ENCODE measurements at places on chromosomes 7 and 10.
A peak's percentile ranks its signal among the peaks of the same experiment; 100 is the strongest.

GRCh38 chr7:4700577-4701235 lies 18.6 kb downstream of the FOXK1 start:
- no peak for DNase-seq

DNA sequence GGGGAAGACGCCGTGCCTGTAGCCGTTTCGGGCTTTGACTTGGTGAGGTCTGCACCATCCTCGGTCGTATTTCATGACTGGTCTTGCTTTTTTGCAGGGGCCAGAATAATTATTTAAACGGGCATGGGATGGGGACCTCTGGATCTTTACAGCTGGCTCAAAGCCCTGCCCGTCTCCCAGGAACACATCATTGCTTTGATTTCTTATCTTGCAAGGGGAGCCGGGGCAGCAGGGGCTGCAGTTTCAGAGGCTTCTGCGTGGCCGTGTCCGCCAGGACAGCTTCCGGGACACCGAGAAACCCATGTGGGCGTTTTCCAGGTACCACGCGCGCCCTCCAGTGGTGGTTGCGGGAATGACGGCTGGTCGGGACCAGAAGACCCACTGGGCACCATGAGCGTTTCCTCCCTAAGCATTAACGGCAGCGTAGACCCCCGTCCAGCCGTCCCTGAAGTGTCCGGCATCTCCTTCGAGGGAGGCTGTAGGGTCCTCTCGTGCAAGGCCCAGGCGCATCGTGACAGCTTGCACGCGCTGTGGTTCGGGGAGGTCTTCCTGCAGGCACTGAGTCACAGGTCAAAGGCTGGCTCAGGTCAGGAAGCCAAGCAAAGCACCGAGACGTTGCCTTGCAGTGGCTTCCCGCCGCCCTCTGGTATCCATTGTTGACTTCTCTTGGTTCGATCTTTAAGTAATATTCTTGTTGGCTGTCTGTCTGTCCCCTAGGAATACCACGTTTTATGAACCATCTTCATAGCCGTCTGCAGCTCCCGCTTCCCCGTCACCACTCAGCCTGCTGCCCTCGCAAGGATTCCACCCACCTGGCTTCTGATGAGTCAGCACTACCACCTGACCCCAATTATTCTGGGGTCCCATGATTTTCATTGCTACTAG lies 16.2 kb upstream of the ZFAND2A start:
- DNase-seq: peak; percentile 83

GRCh38 chr10:95414844-95415485 lies 124.2 kb upstream of the PDLIM1 start:
- no peak for DNase-seq

GRCh38 chr10:129550658-129551057 lies 83.6 kb downstream of the MGMT start:
- no peak for DNase-seq

GRCh38 chr10:26310361-26310760 lies 93.8 kb downstream of the GAD2 start:
- peak; percentile 18 for DNase-seq

DNA sequence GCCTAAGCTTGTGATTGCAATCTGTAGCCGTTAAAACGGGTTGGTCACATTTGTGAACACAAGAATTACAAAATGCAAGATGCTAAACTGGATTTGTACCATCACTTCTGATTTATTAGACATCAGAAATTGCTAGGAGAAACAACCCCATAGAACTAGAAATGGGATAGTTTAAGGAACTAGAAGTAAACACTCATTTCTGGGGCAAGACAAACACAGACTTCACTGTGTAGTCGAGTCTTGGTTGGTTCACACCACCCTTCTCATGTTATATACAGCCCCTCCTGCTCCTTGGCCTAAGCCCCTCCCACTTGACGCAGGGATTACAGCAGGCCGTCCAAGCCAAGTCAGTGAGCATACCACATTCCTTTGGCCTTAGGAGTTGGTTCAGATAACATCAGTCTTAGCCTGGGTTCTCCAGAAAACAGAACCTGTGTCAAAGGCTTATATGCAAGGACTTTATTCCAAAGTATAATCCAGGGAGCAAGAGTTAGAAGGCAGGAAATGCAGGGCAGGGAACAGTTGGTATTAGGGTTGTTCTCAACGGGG lies 2.0 kb upstream of the NRAP start:
- DNase-seq: no peak

DNA sequence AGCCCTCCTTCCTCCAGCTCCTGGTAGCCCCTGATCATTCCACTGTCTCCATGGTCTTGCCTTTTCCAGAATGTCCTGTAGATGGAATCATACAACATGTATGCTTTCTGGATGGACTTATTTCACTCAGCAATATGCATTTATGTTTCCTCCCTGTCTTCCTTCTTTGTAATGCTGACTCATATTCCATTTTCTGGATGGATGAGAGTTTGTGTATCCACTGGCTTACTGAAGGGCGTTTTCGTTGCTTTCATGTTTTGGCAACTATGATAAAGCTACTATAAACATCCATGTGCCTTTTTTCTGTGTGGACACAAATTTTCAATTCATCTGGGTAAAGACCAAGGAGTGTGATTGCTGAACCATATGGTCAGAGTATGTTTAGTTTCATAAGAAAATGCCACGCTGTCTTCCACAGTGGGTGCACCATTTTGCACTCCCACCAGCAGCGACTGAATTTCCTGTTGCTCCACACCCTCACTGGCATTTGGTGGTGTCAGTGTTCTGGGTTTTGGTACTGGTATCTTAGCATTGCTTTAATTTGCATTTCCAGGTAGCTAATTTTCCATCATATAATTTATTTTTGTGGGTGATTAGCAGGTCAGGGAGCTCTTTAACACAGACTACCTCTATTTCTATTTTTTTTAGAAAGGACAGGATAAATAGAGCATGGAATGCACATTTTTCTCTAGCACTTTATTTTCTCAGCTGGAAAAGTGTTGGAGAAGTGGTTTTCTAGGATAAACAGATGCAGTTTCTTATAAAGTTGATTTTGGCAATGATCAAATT lies 252.2 kb downstream of the WDR37 start:
- DNase-seq: no peak

GRCh38 chr10:92845921-92846320 lies 2.4 kb upstream of the EXOC6 start:
- no peak for DNase-seq

GRCh38 chr7:133784486-133785001 lies 342.6 kb upstream of the LRGUK start:
- peak; percentile 96 for DNase-seq

GRCh38 chr10:113130014-113130641 lies 180.1 kb downstream of the TCF7L2 start:
- no peak for DNase-seq
